Naive thymus-derived CD4-positive, alpha-beta T cell (primary cell): ENCODE measurements at places on chromosomes 16 and 17. TPM values are rescaled to one million over a fixed set of nuclear protein-coding genes. Genes with fewer than 3 reads are reported as not detected.

GRCh38 chr17:45307290-45308015, 9.4 kb downstream of the MAP3K14 start:
- peak overlapping the region; percentile 13 for H3K4me3 ChIP-seq
- peak; percentile 27 for DNase-seq
- H3K36me3 ChIP-seq, result no peaks in the 10 kb centered on the region
- H3K4me1 ChIP-seq, result peaks cover 31% of the 10 kb centered on the region
- H3K27me3 ChIP-seq, result no peaks in the 10 kb centered on the region

DNA sequence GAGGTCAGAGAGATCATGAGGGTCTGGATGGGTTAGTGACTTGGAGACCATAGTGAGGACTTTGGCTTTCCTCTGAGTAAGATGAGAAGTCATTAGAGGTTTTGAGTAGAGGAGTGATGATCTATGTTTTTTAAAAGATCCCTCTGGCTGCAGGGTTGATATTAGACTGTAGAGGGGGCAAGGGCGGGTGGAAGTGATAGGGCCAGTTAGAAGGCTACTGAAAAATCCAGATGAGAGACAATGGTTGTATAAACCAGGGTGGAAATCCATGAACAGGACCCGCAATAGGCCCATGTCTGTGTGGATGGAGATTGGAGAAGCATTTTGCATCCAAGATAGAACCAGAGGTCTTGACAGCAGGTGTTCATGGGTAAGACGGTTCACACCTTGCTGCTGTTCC, 9.8 kb downstream of the ITGAL start:
- H3K27ac ChIP-seq, result peak overlapping the region; percentile 0
- no peak overlapping the region for H3K4me3 ChIP-seq
- DNase-seq, result no peak
- no peaks in the 10 kb centered on the region for H3K27me3 ChIP-seq
- peaks cover 23% of the 10 kb centered on the region for H3K36me3 ChIP-seq

- no peaks in the 10 kb centered on the region for H3K4me1 ChIP-seq
- H3K4me3 ChIP-seq, result no peak overlapping the region
- H3K27me3 ChIP-seq, result no peaks in the 10 kb centered on the region
- H3K36me3 ChIP-seq, result no peaks in the 10 kb centered on the region
- DNase-seq, result no peak
These were observed 32.6 kb upstream of the CBFA2T3 start for GRCh38 chr16:89009343-89010209.

- no peaks in the 10 kb centered on the region for H3K36me3 ChIP-seq
- no peaks in the 10 kb centered on the region for H3K4me1 ChIP-seq
These were observed 33.3 kb upstream of the ANKFN1 start for GRCh38 chr17:56119936-56120335.

Gene SECTM1
- 32.4 TPM for total RNA-seq
